Bronchial smooth muscle cell (primary cell): ENCODE measurements at places on chromosomes 2 and 18. TPM values are rescaled to one million over a fixed set of nuclear protein-coding genes. Genes with fewer than 3 reads are reported as not detected.

The PREB gene
- total RNA-seq: 40.7 TPM in 2 replicates

The FMNL2 gene
- 18.8 and 31.8 TPM in 2 replicates for total RNA-seq

The HES6 gene
- 0.34 and 0.47 TPM in 2 replicates for total RNA-seq

The UPP2 gene
- total RNA-seq: 0.09 TPM in 1 of 2 replicates, not detected in the other

The CCL20 gene
- not detected in 2 replicates for total RNA-seq

The ODC1 gene
- total RNA-seq: 47.8 and 54.3 TPM in 2 replicates

The COL6A3 gene
- total RNA-seq: 1,632 and 2,334 TPM in 2 replicates

The ZDBF2 gene
- total RNA-seq: 6.2 and 7.6 TPM in 2 replicates
